ENCODE measurements at places on chromosomes 16 and 17.

DNA sequence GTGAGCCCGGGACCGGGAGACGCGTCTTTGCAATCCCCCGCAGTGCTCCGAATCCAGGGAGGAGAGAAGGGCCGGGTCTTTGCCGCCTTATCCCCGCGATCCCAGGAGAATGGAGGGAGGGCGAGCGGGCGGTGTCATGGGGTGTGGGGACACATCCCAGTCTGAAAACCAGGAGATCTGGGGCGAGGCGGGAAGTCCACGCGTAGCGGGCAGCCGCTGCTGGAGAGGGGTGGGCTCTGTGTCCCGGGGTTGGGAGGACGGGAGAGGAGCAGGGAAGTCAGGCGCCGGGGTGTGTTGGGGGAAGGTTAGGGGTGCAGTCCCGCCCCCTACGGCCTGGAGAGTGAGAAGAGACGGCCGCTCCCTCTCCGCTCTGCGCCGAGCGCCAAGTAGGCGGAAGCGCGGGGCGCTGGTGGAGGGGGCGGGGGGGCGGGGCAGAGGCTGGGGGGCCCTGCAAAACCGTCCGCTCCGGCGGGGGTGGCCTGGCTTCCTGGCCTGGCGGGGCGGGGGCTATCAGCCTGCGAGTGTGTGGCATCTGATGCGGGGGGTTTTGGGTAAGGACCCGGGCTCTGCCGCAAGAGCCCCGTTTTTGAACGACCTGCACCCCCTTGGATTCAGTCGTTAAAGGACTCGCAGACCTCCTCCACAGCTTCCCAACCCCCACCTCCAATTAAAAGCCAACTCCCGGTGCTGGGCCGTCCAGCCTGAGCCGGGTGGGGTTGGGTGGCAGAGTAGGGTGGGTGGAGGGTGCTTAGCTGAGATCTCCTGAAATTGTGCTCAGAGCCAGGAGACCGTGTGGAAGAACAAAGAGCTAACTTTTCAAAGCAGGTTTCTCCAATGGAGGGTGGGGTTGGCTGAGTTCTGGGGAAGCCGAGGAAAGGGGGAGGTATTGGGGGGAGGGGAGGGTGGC lies 654 bp downstream of the LASP1 start:
- no peak for DNase-seq

- no peak for DNase-seq
Measured at GRCh38 chr16:85579923-85580580, 33.1 kb upstream of the GSE1 start.

DNA sequence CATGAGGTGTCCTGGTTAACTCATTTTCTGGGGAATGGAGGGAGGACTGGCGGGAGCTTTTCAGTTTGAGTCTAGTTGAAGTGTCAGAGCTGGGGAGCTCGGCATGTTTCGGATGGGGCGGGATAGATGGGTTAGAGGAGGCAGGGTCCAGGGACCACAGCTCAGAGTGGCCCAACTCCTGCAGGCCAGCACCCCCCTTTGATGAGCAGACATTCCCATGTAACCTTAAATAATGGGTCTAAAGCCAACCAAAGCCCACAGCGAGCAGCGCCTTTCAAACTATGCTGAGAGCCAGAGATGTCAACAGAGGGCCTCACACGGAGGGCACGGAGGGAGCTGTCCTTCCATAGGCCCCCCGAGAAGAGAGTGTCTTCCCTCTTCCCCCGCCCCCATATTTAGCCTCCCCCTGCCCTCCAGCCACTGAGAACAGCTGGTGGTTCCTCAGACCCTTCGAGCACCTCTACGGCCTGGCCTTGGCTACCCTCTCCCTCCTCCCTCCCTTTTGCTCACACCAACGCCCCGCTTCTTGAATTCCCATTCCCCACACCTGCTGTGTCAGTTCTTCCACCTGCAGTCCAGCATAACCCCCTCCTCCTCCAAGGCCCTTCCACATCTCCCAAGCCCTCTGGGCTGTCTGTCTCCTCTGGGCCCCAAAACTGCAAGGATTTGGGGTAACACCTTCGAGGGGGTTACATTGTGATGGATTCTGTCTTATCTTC lies 21.8 kb downstream of the RAB11FIP4 start:
- DNase-seq, result no peak

- no peak for DNase-seq
Measured at GRCh38 chr17:81418710-81419318, 23.6 kb downstream of the BAHCC1 start.

DNA sequence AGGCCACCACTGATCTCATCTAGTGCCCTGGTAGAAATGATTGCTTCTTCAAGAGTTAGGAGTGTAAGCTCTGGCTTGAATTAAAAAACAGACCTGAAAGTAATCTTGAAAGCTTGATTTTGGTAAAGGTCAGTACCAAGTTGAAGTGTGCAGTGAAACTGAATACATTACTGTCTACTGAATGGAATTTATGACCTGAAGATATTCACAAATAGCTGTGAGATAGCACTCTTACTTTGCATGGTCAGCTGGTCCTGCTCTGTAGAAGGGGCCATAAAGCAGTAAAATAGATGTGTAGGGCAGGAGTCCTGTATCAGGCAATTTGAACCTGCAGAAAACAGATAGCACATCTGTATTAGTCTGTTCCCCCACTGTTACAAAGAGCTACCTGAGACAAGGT lies 78.6 kb downstream of the MYH13 start:
- DNase-seq, result no peak

DNA sequence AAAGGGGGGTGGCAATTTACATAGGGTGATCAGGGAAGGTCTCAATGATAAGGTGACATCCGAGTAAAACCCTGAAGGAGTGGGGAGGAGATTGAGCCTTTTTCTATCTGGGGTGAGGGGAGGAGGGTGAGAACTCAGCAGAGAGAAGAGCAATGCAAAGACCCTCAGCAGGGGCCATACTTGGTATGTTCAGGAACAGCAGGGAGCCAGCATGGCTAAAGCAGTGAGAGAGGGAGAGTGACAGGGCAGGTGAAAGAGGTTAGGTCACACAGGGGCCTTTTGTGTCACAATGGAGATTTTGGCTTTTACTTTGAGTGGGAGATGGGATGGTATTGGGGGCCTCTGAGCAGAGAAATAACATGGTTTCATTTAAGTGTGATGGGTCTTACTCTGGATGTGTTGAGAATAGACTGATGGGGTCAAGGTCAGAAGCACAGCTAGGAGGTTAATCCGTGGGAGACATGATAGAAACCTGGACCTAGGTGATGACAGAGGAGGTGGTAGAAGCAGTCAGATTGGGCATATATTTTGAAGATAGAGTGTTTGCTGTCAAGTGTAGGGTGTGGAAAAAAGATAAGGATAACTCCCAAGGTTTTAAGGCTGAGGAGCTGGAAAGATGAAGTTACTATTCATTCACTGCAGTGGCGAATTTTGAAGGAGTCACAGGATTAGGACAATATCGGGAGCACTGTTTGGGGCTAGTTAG lies 6.2 kb downstream of the SP2 start:
- DNase-seq, result no peak

DNA sequence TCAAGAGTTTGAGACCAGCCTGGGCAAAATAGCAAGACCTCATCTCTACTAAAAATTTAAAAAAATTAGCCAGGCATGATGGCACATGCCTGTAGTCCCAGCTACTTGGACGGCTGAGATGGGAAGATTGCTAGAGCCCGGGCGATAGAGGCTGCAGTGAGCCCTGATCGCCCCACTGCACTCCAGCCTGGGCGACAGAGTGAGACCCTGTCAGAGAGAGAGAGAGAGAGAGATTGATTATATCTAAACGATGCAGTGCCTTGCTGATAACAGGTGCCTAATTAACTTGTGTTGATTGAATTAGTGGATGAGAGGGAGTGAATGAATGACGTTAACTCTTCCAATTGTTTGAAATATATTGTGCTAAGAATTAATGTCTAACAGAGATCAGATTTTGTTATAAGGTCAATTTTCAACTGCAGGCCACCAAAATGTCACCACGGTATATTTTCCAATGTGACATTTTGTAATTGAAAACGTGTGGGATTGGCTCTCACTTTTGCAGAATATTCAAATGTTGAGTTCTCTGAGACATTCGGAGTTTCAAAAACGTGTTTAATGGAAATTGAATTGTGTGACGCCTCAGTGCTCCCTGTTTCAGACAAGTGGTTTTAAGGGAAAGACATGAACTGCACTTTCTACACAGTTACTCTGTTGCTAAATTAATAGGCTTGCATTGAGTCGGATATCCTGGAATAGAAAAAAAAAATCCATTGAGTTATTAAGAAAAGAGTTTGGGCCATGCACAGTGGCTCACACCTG lies 53.6 kb downstream of the ABAT start:
- DNase-seq, result no peak

All from activated naive CD4-positive, alpha-beta T cell (primary cell).